ENCODE measurements at places on chromosomes 3 and 15. TPM values are rescaled to one million over a fixed set of nuclear protein-coding genes. Genes with fewer than 3 reads are reported as not detected.

Gene FRMD4B
- 40.3 TPM for total RNA-seq

GRCh38 chr15:57398336-57398735 lies 22.0 kb downstream of the CGNL1 start:
- no peaks in the 10 kb centered on the region for H3K4me1 ChIP-seq
- no peaks in the 10 kb centered on the region for H3K27me3 ChIP-seq
- DNase-seq: no peak
- H3K27ac ChIP-seq: no peak overlapping the region
- no peaks in the 10 kb centered on the region for H3K36me3 ChIP-seq

GRCh38 chr3:3037156-3037555 lies 73.0 kb downstream of the IL5RA start:
- DNase-seq: no peak
- H3K27ac ChIP-seq: no peak overlapping the region
- H3K36me3 ChIP-seq: no peaks in the 10 kb centered on the region
- no peaks in the 10 kb centered on the region for H3K4me1 ChIP-seq
- no peak overlapping the region for H3K4me3 ChIP-seq
- H3K27me3 ChIP-seq: no peaks in the 10 kb centered on the region

- no peaks in the 10 kb centered on the region for H3K36me3 ChIP-seq
- no peaks in the 10 kb centered on the region for H3K27me3 ChIP-seq
- DNase-seq: no peak
Observed at GRCh38 chr3:99559196-99559595, 79.2 kb upstream of the COL8A1 start.

Gene DAZL
- total RNA-seq: 0.27 TPM

Gene C3orf49
- not detected for total RNA-seq

Gene SLC24A5
- total RNA-seq: not detected

GRCh38 chr15:96849271-96849900 lies 518.9 kb downstream of the NR2F2 start:
- H3K36me3 ChIP-seq: no peaks in the 10 kb centered on the region
- no peak overlapping the region for H3K27ac ChIP-seq
- no peak for DNase-seq

Gene SLC22A14
- total RNA-seq: not detected

Gene CCDC54
- not detected for total RNA-seq

Gene CHAC1
- total RNA-seq: 15.1 TPM

- H3K27me3 ChIP-seq: no peaks in the 10 kb centered on the region
- no peak overlapping the region for H3K4me3 ChIP-seq
- no peaks in the 10 kb centered on the region for H3K4me1 ChIP-seq
- no peaks in the 10 kb centered on the region for H3K36me3 ChIP-seq
- DNase-seq: no peak
Observed at GRCh38 chr15:92140796-92141195, 252.9 kb upstream of the ST8SIA2 start.

DNA sequence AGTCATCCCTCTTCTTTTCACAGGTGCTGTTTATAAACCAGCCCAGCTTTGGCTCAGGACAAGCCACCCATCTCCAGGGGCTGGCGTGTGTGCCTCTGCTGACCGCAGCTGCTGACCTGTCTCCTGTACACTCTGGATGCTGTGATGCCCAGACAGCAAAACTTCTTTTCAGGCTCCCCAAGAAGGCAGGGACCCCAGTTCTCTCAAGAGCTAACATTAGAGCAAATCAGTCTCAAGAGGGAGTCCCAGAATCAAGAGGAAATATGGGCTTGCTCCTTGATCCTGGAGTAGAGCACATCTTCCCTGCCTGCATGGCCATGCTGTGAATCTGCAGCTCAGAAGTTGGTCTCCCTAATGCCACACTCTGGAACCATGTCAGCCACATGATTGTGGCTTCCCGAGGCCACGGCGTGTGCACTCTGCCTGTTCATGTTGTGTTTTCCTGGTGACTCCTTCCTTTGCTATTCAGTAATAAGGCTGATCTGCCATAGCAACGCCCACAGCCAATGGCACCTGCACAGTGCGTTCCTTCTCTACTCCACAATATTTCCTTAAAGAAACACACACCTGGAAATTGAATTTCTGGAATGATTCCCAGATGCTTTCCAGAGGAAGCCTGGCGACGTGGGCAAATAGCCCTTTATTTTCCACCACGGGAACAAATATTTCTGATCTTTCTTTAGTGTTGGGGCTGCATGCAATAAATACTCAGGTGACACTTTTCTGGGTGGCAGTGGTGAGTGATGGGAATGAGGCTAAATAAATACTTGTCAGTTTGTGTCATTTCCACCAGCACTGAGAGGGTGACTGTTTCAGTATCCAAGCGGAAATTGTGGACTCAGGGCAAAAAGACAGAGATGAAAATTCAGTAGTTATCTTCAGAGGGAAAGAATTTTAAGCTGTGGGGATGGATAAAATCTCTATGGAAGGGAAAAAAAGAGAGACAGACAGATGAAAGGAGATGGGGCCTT lies 21.9 kb upstream of the THSD4 start:
- DNase-seq: no peak
- no peak overlapping the region for H3K4me3 ChIP-seq
- no peaks in the 10 kb centered on the region for H3K36me3 ChIP-seq
- no peaks in the 10 kb centered on the region for H3K27me3 ChIP-seq

Data from CD8-positive, alpha-beta memory T cell (primary cell).